ENCODE measurements at places on chromosomes 1 and 21.

DNA sequence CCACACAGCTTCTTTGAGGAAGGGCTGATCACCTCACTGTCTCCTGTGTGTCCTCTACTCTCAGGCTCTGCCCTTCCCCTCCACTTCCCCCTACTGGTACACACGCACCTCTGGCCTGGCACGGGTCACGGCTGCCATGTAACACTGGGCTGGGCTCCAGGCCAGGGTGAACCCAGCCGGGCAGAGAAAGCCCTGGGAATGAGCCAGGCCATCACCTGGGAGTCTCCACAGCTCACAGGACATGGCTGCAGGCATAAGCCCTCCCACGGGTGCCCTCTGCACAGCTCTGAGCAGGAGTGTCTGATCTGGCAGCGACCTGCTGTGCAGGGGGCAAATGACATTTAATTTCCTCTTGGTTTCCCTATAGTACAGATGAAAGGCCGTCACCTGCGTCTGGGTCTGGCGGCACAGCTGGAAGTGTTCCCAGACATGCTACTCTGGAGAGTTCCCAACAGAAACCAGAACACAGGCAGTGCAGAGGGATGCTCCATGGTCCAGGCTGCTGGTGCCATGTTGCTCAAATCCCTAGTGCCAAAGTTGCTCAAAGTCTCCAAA is 61.2 kb downstream of the ERI3 start:
- DNase-seq: no peak

GRCh38 chr1:6592441-6592840 is 10.2 kb downstream of the KLHL21 start:
- no peak for DNase-seq

GRCh38 chr1:54227891-54228310 is 27.9 kb downstream of the MRPL37 start:
- DNase-seq: no peak

DNA sequence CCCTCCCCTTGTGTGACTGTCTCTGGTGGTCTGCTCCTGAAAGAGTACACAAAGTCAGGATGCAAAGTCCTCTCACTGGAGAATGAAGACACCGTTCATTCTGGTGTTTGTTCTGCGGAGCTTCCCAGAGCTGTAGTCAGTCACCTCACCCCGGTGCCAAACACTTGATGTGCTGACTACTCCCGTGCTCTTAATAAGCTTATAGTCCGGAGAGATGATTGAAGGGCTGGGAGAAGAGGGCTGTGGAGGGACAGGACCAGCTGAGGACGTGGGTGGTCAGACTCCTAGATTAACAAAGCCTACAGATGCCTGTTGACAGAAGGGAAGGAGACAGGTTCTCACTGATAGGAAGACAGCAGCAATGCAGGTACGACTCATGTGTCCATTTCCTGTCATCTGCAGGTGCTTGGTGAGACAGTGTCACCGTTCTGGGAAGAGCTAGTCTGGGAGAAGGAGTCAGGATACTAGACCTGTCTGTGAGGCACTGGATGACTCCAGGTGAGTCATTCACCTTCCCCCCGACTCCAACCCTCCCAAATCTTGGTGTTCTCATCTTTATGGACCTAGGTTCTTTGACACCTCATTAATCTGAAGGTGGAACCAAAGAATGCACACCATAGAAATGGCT is 40.4 kb upstream of the LRRN2 start:
- DNase-seq: no peak

DNA sequence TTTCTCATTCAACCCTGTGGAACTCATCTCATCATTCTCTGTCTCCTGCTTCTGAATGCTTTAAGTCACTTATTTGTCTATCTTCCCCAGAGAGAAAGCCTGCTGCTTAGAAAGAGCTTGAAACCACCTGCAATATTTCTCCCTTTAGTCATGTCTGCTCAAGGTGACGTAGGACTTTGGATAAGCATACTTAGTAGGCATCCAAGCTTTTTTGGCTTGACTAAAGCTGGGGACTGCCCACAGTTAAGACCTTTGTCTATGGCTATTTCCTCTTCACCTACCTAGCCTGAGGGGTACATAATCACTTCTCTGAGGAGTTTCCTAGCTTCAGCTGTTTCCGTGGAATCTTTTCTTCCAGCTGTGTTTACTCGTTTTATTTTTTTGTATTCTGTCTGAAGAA is 665.8 kb upstream of the CAMK1G start:
- DNase-seq: no peak

Data from H4 (cell line).